ENCODE measurements at places on chromosomes 7 and 10.
A peak's percentile ranks its signal among the peaks of the same experiment; 100 is the strongest.

- no peak for DNase-seq
Measured at GRCh38 chr10:2392145-2392812, 655.0 kb upstream of the ADARB2 start.

DNA sequence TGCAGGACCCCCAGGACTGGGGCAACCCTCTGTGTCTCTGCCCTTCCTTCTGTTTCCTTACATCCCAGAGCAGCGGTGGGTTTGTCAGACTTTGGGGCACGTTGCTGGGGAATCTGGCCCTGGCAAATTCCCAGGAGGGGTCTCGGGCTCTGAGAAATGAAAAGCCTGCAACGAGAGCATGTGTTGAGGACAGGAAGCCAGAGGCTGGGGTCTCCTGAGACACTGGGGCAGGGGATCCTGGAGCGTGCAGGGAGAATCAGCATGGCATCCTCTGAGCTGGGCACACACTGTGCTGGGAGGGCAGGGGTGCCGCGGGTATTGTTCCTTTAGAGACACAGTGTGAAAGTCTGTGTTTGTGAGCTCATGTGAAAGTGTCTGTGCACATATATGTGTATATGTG lies 279.9 kb upstream of the PPP2R2D start:
- no peak for DNase-seq

- no peak for DNase-seq
Measured at GRCh38 chr10:51300617-51301304, 226.5 kb downstream of the PRKG1 start.

DNA sequence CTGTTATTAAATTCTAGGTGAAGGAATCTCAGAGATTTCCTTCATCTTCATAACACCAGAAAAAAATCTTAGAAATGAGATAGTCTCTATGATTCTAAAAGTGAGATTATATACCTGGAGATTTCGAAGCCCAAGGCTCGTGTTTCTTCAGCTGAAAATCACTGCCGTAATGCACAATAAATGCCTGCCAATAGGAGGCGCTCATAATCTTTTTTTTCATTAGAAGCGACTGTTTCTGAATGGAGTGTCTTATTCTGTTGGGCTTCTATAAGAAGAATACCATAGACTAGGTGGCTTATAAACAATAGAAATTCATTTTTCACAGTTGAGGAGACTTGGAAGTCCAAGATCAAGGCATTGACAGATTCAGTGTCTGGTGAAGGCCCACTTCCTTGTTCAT lies 294.7 kb downstream of the PRKG1 start:
- no peak for DNase-seq

DNA sequence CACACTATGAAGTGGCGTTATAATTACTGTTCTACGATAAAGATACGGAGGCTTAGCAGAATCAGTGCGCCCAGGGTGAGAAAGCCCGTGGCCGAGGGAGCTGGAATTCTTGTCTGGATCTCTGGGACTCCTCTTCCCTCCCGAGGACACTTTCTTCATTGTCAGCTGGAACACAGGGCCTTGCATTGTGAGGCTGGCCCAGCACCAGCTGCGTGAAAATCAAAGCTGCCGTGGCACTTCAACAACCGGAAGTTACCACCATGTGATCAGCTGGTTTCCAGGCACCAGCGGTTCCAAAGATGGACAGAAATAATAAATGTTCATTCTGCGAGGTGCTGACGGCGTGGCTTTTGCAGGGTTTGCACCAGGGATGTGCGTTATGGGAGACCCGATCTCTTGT lies 234.0 kb upstream of the PITRM1 start:
- DNase-seq = no peak

DNA sequence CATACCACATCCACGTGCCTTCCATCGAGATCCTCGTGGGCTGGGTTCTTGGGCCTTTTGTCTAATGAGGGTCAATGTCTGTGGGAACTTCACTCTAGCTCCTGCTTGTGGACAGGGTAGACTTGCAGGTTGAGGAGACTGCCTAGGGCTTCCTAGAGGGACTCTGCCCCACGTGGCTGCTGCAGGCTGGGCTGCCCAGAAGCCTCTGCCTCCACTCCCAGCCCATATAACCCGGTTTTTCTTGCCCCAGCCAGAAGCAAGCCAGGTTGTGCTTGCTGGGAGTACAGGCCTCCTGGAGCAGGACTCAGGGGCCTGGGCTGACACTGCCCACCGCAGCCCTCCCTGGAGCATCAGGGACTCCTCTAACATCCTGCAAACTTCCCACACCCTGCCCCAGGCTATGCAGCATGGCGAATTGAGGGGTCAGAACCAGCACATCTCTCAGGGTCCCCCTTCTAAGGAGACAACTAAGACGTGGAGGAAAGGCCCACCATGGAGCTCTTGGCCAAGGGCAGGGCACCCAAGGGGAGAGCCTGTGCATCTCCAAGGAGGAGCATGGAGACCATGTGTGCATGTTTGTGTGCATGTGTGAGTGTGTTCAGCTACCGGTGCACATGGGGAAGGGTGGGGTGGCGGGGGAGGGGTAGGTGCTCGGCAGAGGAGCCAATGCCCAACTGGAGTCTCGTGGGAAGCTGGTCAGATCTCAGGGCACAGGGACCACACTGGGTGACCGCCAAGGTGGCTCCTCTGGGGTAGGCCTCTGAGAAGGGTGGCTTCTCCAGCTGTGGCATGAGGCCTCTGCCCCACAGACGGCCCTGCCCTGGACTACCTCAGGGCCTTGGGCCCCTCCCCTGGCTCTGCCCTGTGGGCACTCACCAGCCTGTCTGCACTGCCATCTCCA lies 62.6 kb downstream of the RASGEF1A start:
- DNase-seq = peak; percentile 54

DNA sequence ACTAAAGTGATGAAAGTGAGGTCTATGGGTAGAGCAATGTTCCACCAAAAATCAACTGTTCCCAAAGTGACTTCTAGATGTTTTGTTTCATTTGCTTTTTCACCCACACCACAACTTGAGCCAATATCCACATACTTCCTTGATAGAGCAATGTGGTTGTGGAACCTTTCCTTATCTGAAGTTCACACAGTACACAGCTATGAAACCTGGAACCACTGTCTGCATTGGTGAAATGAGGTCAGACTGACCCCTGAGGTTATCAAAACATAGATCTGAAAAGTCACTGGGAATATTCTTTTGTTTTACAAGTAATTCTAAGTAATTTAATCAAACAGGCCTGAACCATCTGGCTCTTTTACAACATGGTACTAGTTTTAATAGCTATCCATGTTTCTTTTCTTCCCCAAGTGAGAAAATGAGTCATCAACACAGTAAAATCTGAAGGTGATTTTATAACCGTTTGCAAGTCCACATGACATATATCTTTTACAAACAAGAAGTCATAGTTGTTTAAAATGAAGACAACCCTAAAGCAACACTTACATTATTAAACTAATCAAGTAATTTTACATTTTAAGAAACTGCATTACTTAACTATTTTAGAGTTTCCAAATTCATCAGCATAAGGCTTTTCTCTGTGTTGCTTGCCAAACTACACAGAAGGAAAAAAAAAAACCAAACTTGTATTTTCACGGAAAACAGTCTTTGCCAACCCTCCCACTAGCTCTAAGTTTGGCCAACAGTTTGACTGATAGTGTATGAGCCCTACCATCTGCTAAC lies 80.3 kb downstream of the LRRC17 start:
- DNase-seq = peak; percentile 86

GRCh38 chr10:90591629-90592028 lies 266.2 kb downstream of the HTR7 start:
- DNase-seq = no peak

- DNase-seq = no peak
Measured at GRCh38 chr10:100413173-100413572, 49.6 kb upstream of the WNT8B start.

- peak; percentile 47 for DNase-seq
Measured at GRCh38 chr10:76882245-76882644, 755.4 kb downstream of the KCNMA1 start.

DNA sequence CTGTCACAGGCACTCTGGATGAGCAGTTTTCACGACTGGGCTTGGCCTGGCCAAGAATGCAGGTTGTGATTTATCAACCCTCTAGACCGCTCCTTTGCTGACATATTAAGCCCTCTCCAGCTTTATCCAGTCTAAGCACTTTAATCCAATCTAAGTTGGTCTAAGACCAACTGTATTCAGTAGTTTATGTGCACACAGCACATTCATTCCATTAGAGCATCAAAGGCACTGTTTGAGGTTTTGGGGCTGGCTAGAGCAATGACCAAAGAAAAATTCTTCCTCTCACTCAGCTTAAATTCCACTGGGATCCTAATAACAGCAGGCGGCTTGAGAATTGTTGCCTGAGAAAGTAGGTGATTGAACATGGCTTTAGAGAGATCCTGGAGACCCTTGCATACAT lies 176.0 kb upstream of the INSYN2A start:
- no peak for DNase-seq

DNA sequence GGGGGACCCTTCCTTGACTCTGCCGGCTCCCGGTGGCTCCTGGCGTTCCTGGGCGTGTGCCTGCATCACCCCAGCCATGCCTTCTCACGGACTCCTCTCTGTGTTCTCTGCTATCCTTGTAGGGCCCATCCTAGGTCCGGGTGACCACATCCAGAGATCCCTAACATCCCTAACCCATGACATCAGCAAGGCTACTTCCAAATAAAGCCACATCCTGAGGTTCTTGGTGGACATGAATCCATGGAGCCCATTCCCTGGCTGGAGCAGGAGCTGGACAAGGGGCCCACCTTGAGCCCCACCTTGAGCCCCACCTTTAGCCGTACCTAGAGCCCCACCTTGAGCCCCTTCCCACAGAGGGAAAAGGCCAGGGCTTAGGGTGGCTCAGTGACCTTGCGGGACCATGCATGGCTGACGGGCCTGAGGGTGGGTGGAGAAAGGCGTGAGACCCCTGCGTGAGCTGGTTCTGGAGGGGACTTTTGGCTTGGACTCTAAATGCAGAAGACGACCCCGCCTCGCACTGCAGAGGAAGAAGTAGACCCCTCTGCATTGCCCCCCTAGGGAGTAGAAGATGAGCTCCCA lies 58.5 kb upstream of the INPP5A start:
- DNase-seq = no peak

- no peak for DNase-seq
Measured at GRCh38 chr10:117535298-117536071, 7.1 kb upstream of the EMX2 start.

DNA sequence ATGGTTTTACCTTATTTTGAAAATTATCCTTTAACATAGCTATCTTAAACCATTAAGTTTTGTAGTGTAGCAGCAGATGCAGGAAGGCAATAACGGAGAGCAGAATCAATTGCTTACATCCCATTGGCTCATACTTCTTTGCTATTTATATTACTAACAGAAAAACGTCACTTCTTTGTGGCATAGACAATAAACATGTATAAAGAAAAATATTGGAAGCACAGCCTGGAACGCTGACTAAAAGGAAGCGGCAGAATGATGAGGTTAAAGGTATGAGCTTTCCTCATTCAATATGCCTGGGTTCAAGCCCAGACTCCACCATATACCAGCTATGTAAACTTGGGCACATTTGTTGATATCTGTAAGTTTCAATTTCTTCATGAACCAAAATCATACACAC lies 24.0 kb upstream of the BMPER start:
- DNase-seq = no peak

GRCh38 chr10:94285271-94285670 lies 77.5 kb downstream of the NOC3L start:
- no peak for DNase-seq

GRCh38 chr7:72445075-72445474 lies 32.9 kb upstream of the CALN1 start:
- DNase-seq = no peak

DNA sequence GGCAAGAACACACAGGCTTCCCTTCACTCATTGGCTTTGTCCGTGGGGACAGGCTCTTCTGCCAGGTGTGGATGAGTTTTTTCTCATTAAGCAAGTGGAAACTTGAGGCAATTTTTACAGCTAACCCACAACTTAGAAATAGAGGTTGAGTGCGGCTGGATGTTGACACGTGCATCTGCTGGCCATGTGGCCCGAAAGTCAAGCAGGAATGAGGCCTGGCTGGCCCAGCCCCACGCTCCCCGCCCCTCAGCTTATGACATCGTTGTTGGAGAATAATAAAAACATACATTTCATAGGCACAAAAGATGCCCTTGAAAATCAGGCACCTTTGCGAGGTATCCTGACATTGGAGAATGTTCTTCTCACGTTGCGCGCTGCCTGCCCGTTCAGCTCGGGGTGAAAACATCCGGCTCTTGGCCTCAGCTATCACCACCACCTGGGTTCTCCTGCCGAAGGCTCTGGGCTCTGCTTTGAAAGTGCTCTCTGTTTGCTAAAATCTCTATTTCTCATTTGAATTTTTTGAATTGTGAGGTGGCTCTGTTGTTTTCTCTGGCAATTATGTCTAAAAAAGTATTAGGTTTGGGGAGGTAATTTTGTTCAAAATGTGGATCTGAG lies 310.7 kb downstream of the WDR37 start:
- no peak for DNase-seq

GRCh38 chr10:122172361-122173008 lies 98.6 kb upstream of the BTBD16 start:
- no peak for DNase-seq

DNA sequence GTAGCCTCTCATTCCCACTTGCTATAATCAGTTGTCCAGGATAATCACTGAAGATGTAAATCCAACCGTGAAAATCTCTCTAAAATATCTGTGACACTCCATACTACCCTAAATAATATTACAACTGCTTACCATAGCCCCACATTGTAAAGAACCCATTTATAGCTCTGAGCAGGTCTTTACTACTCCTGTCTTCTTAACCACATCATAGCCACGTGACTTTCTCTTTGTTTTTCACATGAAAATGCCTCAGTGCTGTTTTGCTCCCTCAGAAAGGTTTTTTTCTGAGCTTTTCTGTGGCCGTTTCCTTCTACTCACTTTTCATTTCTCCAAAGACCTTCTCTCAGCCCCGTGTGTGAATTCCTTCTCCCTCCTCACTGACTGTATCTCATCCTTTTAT lies 662.2 kb upstream of the ADARB2 start:
- no peak for DNase-seq

GRCh38 chr7:139481364-139481763 lies 2.1 kb downstream of the KLRG2 start:
- DNase-seq = no peak

DNA sequence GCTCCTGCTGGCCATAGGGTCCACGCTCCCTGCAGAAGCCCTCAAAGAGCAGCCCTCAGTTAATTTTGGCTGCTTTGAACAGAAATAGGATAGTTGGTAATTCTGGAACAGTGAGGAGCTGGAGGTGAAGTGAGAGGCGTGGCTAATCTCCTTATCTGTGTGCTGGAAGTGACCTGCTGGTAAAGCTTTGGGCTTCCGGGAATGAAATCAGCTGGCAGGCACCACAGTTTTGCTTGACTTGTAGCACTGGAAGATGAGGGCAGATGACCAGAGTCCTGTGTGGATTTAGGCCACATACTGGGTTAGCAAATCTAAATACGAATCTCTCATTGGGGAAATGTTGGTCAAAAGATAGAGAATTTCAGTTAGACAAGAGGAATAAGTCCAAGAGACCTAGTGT lies 10.2 kb downstream of the ATP6V0E2 start:
- DNase-seq = no peak

GRCh38 chr10:89391907-89392756 lies at the start of gene IFIT1:
IFIT1 (plus strand) TSS chr10:89392623; CDS start chr10:89392713, 90 bp downstream.
- DNase-seq = peak; percentile 91

GRCh38 chr7:128743112-128743772 lies 4.1 kb downstream of the CALU start:
- no peak for DNase-seq
